ENCODE measurements at places on chromosomes 13 and 19. TPM values are rescaled to one million over a fixed set of nuclear protein-coding genes. Genes with fewer than 3 reads are reported as not detected.

GRCh38 chr13:20891768-20892167 lies 10.8 kb downstream of the XPO4 start:
- DNase-seq = no peak

DNA sequence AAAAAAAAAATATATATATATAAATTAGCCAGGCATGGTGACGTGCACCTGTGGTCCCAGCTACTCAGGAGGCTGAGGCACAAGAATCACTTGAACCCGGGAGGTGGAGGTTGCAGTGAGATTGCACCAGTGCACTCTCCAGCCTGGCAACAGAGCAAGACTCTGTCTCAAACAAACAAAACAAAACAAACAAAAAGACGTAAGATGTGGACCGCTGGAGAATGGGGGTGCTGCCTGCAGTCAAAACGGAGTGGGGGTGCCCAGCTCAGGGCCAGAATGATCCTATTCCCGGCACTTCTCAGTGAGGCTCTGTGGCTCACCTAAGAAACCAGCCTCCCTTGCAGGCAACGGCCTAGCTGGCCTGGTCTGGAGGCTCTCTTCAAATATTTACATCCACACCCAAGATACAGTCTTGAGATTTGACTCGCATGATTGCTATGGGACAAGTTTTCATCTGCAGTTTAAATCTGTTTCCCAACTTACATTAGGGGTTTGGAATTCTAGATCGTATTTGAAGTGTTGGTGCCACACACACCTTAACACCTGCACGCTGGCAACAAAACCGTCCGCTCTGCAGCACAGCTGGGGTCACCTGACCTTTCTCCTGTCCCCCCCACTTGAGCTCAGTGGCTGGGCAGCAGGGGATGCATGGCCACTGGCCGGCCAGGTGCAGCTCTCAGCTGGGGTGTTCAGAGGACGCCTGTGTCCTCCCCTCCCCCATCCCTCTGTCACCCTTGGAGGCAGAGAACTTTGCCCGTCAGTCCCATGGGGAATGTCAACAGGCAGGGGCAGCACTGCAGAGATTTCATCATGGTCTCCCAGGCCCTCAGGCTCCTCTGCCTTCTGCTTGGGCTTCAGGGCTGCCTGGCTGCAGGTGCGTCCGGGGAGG lies at the start of gene F7:
Gene F7, plus strand, starts transcription at position 760 of the 889 bp plus-strand sequence. Its CDS starts 51 bp downstream, at position 811.
- no peak for DNase-seq

DNA sequence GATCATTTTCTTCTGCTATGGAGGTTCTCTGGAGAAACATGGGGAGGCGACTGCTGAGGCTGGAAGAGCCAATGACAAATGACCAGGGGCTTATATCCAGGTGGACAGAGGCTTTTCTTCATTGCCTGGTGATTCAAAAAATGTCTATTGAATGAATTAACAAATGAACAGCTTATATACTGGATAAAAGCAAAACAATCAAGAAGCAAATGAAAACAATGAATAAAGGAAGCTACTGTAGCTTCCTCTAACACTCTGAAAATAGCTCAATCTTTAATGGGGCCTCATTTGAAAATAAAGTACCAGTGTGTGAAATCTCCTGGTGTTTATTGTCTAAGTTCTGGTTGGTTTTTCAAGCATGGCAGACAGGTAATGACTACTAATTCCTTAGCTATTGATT lies 167.5 kb upstream of the TMTC4 start:
- DNase-seq = no peak

- DNase-seq = no peak
Measured at GRCh38 chr19:51644636-51645271, 1.9 kb downstream of the SIGLEC14 start.

PCDH20 gene
- total RNA-seq = 1.3 TPM

MPND gene
- 28.3 TPM for total RNA-seq

Data from WTC11 (cell line).